ENCODE measurements at places on chromosomes 3 and 15.

DNA sequence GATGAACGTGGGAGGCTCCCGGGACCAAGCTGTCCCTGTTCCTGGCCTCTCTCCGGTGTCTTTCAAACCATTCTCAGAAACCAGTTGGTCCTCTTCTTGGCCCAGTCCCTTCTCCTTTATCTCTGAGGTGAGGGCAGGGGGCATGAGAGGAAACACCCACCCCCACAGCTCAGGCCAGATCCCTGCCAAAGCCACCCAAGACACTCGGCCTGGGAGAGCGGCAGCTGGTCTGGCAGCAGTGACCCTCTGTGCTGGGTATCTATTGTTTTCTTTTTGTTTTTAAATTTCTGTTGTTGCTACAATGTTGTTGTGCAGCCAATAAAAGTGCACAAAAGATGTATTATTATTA, 27.3 kb downstream of the ACSBG1 start:
- ATAC-seq, result no peak

DNA sequence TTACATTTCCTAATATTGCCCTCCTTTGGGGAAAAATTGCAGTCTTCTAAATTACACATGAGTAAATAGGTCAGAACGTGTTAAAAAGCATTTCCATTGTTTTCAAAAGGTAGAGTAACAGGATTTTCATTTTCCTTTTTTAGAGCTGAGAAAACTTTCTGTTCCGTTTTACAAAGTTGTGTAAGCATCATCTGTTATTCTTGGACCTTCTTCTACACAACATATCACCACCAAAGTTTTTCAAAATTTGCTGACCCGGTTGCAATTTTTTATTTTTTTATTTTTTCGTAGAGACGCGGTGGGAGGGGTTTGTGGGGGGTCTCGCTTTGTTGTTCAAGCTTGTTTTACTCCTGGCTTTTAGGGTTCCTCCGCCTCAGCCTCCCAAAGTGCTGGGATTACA, 1.1 kb downstream of the CCDC39 start:
- ATAC-seq, result no peak

- ATAC-seq, result peak; percentile 87
These were observed at the start of gene PLAAT1 for GRCh38 chr3:193240850-193241706. Gene PLAAT1 (plus strand): TSS chr3:193241222. CDS start chr3:193255651, 14,429 bp downstream.

DNA sequence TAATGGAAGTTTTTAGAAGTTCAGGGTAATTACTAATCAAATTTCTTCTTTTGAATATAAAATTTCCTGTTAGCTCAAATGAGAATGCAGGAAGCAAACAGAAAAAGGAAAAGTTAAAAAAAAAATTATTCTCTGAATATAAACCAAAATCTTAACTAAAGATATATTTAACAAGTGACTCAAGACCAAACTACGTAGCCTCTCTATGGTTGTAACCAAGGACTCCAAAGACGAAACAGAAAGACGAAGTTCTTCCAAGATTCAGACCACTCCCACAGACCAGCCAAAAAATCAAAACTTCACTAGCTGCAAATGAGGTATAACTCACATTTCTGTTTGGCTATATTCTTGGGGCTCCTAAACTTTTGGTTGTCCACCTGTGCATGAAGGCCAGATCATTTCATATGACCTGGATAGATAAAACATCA, 846.5 kb upstream of the ALCAM start:
- ATAC-seq, result no peak

DNA sequence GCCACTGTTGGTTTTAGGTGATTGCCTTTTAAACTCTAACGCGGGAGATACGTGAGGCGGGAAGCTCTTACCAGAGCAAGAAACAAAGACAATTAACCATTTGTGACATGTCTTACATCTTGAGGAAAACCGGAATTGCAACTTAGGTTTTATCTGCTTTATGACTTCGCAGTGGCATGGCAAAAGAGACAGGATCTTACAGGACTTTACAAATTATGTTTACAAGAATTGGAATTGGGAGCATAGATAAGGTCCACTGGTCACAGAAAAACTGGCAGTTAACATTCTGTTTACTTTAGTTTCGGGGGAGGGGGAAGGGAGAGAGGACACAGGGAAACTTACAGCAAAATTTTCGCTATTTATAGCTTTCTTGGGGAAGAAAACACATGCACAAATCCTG, 1119.6 kb downstream of the ZPLD1 start:
- ATAC-seq, result no peak

GRCh38 chr3:127039719-127040118, 56.8 kb downstream of the PLXNA1 start:
- ATAC-seq, result no peak

- ATAC-seq, result no peak
These were observed 14.6 kb downstream of the PCNP start for GRCh38 chr3:101588616-101589015.

Measured in esophagus mucosa (tissue), 1 donor.